ENCODE measurements at places on chromosomes 3 and 15.

DNA sequence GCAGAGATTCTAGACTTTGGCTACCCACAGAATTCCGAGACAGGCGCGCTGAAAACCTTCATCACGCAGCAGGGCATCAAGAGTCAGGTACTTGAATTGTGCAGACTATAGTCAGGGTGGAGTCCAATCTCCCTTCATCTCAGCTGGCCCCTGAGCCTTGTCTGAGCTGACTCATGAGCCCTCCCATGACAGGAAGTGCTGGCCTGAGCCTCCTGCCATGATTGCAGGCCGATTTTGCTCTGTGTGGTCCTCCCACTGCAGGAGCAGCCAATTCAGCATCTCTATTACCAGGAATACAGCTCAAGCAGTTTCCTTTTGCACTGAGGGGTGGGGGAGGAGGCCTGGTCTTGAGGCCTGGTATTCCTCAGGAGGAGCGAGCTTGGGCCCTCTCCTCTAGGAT lies 5.5 kb downstream of the AP2M1 start:
- peak; percentile 41 for DNase-seq

DNA sequence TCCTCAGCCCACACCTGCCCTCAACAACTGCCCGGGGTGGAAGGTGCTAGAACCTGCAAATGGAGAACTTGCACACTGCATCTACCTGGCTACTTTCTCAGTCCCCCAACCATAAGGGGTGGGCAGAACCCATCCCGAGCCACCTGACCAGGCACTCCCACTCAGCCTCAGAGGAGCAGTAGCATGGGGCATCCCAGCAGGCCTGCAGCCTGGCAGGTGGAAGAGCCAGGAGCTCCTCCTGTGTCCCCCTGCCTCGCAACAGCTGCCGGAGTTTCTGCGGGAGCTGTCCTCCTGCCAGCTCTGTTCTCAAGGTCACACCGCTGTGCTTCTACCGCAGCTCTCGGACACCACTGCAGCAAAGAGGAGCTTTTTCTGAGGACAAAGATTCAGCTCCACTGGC lies 27.5 kb downstream of the RAB6B start:
- no peak for DNase-seq

DNA sequence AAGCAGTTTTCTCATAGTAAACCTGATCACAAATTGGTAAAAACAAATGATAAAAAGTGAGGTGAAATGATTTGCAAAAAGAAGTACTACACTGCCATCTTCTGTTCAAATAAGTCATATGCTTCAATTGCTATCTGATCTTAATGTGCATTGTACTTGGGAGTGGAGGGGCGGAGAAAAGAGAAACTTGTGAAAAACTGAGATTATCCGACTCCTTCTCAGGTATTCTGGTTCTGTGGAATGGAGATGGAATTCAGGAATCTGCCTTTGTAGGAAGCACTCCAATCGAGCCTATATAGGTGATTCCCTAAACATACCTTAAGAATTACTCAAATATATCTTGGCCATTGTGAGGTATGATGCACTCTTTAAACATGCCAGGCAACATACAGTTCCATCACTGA lies 180.6 kb downstream of the CHL1 start:
- DNase-seq, result peak; percentile 58

- peak; percentile 79 for DNase-seq
These were observed 157.9 kb downstream of the CHL1 start for GRCh38 chr3:354432-354831.

DNA sequence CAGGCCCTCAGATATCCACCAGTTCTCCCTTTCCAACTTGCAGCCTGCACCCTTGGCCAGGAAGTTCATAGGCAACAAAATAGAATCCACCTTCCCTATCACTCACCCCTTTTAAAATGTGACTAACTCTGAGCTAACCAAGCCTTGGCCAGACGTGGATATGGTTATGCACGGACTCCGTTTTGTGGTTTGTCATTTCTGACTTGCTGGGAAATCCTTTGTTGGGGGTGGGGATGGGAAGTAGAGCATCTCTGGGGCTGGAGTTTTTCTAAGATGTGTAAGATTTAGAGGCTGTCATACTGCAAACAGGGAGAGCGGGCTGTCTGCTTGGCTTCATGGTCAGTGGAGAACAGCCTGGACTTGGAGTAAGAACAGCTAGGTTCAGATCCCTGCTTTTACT lies 62.6 kb downstream of the SMAD3 start:
- no peak for DNase-seq

DNA sequence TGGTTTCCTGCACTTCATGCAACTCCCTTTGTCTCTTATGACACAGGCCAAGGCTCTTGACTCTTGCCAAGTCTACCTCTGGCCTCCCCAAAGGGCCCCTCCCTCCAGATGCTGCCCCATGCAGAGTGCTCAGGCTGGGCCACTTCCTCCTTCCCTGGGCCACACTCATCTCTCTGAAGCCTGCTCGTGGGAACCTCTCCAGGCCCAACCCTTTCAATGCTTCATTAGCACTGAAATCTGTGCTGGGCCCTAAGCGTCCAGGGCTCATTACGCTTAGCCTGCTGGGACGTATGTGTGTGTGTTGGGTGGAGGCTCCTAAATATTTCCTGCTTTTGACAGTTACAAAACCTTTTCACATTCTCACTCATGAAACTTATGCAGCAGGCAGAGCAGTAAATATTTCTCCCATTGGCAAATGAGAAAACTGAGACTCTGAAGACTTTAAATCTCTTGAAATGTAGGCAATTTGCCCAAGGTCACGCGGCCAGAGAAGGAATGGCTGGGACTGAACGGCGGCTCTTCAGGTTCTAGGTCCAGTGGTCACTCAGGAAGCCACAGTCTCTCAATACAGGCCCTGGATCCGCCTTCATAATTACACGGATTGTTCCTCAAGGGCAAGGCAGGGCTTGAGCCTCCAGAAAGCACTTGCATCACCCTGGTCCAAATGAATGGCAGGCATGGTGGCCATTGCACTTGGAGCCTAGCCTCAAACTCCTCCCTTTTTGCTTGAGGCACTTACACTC lies 241.7 kb upstream of the HES1 start:
- peak; percentile 59 for DNase-seq

DNA sequence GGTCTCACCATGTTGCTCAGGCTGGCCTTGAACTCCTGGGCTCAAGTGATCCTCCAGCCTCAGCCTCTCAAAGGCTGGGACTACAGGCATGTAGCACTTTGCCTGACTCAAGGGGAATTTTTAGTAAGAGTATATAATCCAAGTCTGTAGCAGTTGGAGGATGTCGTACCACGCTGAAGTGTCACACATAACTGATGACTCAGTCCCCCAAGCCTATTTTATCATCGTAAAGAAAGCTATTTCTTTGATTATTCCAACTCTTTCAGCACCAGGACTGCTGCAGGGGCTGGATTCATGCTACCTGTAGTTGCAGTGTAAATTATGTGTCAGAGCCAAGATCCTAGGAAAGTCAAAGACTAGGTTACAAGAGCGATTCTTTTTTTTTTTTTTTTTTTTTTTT lies 1.4 kb upstream of the PRKCI start:
- no peak for DNase-seq

DNA sequence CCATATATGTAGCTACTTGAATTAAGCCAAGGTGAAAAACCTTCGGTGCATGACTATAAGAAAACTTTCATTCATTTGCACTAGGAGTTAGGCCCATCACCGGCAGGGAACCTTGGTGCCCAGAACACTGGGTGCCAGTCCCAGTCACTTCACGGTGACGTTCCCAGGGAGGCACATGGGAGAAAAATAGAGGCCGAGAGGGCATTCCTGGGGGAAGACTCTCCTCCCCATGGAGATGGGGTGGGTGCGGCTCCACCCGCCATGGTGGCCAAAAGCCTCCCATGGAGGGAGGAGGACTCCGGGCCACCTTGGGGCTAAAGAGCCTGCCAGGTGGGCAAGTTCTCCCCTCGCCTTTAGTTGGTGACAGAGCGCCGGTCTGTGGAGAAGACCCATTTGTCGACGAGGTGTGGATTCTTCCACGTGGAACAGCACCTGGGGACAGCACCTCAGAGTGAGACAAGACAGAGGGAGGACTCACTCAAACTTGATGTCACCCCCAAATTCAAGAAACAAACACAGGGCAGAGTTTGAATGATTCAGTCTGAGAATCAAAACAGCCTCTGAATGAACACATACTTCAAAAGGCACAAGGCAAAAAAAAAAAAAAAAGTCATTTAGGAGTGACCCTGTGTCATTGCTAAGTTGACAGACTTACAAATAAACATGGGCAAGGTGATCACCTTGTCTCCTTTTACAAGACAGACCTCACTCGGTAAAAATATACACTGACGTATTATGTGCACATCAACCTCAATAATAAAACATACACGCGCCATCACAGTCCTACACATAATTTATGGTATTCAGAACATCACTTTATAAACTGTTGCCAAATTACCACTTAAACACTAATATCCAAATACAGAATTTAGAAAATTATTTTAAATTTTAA lies 38.6 kb downstream of the ZXDC start:
- DNase-seq, result no peak

DNA sequence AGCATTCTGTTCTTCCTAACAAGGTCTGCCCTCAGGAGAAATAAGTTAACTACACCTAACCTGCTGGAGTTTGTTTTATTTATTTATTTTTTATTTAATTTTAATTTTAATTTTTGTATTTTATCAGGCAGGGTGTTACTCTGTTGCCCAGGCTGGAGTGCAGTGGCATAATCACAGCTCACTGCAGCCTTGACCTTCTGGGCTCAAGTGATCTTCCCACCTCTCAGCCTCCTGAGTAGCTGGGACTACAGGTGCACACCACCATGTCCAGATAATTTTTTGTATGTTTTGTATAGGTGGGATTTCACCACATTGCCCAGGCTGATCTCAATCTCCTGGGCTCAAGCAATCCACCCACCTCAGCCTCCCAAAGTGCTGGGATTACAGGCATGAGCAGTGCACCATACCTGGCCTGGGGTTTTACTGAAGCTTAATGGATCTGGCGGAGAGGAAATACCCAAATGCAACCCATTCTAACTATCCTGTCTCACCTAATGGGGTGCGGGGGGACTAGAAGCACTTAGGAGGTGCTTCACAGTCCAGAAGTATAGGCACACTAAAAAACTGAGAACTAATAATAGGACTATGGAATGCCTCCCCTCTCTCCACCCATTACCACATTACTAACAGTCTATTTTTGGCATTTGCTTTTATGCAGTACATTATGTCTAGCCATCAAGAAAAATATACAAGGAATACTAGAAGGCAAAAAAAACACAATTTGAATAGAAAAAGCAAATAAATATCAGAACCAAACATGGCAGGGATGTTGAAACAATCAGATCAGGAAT lies 61.4 kb downstream of the TTBK2 start:
- no peak for DNase-seq

DNA sequence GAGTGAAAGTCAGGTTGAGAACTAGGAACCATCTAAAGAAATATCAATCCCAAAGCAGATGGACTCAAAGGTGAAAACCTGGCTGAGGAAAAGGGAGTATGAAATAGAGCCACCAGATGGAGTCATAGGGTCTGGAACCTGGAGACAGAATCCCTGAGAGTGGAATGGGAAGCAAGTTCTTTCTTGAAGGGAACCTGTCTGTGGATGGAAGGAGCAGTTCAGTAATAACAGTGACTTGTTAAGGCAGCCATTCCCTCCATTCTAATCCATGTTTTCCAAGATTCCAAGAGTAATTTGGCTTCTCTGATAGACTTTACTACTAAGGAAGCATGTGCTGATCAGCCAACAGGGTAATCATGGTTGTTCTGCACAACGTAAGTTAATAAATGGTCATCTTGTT lies 22.5 kb upstream of the AQP9 start:
- peak; percentile 8 for DNase-seq

GRCh38 chr15:92817339-92817886 lies 82.7 kb upstream of the CHD2 start:
- peak; percentile 84 for DNase-seq

DNA sequence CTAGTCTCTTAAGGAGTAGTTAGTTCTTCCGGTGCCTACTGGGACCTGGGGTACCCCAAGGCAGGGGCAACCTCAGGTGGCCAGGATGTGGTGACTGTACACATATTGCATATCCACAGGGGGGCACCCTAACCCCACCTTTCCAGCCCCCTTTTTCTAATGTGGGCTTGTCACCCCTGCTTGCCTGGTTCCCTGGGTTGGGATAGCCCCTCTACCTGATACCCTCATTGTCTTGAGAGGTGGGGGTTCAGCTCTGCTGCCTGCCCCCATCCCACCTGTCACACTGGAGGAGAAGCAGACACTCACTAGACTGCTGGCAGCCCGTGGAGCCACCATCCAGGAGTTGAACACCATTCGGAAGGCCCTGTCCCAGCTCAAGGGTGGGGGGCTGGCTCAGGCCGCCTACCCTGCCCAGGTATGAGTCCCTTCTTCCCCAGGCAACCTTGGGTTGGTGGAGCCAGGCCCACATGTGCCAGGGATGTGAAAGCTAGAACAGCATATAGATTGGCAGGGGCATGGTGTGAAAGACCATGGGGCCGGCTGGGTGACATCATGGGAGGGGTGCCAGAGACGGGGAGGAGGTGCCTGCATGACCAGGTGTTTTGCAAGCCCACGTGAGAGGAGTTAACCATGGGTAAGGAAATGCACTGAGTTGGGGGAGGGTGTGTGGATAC lies 4.0 kb downstream of the GLYCTK start:
- DNase-seq, result peak; percentile 72

GRCh38 chr3:38143511-38143910 lies 5.0 kb downstream of the MYD88 start:
- no peak for DNase-seq

- DNase-seq, result no peak
These were observed 63.1 kb upstream of the GOLGA6B start for GRCh38 chr15:72591361-72591760.

DNA sequence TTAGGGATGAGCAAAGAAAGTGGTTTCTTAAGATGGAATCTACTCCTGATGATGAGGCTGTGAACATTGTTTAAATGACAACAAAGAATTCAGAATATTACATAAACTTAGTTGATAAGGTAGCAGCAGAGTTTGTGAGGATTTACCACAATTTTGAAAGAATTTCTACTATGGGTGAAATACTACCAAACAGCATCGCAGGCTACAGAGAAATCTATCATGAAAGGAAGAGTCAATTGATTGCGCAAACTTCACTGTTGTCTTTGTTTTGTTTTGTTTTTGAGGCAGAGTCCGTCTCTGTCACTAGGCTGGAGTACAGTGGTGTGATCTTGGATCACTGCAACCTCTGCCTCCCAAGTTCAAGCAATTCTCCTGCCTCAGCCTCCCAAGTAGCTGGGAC lies 107.4 kb upstream of the SLC6A6 start:
- DNase-seq, result no peak

DNA sequence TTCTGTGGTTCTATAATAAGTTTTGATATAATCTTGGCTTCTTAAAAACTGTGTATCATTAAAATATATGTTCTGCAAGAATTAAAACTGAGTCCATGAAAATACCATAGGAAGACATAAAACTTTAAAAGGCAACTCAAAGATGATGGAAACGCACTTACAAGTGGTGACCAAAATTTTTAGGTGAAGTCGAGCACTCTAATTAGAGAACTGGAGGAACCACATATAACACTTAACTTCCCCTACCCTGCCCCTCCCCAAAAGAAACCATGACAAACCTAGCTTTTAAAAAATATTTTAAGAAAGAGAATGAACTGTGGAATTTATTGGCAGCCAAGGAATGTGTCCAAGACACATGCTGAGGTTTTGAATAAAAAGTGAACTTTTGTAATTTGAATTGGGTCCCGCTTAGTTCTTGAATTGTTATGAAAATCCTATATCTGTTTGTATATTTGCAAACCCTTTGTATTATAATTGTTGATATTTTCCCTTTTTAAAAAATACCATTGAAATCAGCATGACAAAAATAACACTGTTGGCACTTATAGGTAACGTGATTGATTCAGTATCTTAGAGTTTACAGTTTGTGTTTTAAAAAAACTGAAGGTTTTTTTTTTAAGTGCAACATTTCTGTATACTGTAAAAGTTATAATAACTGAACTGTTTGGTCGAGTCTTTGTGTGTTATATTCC lies 7.7 kb downstream of the NR2F2 start:
- no peak for DNase-seq

All from hematopoietic multipotent progenitor cell treated with erythropoietin and hydrocortisone succinate and interleukin-3 and kit ligand, for 4 days (in vitro differentiated cells).